ENCODE measurements at places on chromosomes 4 and X.

DNA sequence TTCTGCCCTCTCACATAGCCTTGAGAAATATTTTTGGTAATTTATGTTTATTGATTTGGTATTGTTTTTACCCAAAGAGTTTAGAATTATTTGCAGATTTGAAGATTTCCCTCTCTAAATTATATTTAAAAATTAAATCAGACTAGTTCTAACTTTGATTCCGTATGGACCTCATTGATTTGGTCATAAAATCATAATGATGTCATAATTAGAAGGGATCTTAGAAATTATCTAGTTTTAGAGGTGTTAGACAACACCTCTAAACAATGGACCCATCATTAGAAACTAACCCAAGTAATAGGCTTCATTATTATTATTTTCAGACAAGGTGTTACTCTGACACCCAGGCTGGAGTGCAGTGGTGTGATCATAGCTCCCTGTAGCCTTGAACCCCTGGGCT lies 24.1 kb downstream of the DLG3 start:
- no peak for DNase-seq

DNA sequence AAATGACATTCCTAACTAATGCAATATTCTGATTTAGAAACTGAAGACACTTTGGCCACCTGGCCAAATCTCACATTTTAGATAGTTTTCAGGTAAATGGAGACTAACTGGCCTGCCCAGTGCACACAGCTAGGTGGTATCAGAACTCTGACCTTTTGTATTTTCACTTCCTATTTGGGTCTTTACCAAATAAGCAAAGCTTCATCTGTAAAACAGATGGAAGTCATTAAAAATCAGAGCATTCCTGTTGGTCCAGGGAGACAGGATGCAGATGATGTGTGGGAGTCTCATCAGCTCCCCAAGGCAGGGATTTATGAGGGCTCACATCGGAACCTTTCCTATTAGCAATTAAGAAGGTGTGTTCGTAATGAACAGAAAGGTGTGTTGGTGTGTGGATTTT lies 57.7 kb downstream of the ARHGAP10 start:
- no peak for DNase-seq

DNA sequence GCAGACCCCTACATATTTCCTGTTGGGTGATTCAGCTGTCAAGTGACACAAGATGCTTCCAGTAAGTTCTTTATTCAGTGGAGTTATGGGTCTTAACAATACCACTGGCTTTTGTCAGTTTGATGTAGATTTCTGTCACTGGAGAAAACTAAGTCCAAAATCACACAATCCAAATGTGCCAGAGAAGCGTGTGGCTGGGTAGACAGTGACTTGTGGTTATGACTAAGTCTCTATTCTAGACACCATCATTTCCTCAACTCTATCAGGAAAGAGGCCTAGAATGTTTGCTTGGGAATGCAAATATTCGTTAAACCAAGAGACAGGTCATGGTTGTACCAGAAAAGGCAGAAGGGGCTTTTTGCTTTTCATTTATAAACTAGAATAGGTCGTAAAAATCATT lies 54.4 kb upstream of the HS3ST1 start:
- no peak for DNase-seq

DNA sequence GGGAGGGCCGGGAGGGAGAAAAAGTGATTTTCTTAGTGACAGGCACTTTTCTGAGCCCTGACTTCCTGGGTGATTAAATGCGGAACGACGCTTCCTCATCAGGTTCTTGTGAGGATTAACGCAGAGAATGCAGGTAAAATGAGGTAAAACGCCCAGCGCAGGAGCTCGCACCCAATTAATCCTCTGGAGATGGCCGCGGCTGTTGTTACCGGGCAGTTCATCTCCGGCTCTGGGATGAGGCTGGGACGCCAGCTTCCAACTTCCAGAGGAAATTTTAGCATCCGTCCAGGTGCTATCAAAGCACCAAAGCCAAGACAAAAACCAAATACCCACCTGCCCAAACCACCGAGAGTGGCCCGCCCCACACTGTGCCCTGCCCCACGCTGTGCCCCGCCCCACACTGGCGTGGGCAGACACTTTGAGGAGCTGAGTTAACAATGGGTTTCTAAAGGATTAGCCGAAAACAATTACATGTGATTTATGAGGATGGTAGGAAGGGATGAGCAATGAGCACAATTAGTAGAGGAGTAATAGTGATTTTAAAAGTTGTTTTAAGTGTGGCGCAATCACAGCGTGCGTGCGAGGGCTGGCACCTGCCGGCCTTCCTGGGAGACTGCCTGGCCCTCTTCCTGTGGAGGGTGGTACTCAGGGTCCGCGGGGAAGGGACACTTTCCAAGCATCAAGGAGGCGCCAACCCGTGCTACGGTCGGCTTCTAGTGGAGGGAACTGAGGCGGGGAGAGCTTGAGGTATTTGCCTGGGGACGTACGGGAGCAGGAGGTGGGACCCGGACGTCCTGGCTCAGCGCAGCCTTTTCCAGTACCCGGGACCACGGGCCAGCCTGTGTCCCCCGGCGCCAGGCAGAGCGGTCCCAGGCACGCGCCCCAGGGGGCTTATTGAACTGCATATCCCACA lies 41.6 kb upstream of the ADRA2C start:
- DNase-seq, result no peak

- no peak for DNase-seq
Measured at GRCh38 chr4:169620880-169621248, 486 bp downstream of the CLCN3 start.

GRCh38 chr4:81494031-81494431 lies 22.3 kb upstream of the RASGEF1B start:
- no peak for DNase-seq

GRCh38 chr4:182968917-182969650 lies 51.9 kb upstream of the DCTD start:
- DNase-seq, result no peak

GRCh38 chr4:8516061-8516573 lies 64.1 kb upstream of the GPR78 start:
- no peak for DNase-seq

DNA sequence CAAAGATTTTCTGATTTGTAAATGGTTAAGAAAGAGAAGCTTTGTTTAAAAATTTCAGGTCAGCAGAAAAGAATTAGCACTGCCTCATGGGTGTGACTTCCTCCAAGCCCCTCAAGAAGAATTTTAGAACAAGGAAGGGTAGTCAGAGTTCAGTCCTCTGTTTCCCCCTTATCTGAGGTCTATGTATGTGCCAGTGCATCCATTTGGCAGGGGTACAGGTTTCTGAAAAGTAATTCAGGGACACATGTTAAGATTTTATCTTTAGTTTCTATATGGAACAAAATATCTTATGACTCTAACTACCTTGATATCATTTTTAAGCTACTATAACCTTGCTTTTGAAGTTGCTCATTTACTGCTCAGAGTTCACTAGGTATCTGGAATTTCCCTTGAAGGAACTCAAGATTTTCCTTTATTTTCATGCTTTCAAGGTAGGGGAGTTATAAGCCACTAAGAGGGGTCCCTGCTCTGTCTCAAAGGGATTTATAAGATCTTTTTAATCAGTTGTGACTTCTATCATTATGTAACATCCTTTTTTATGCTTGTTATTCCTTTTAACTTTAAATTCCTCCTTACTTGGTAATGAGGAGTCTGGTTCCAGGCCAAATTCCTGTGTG lies 24.4 kb upstream of the PLK4 start:
- DNase-seq, result no peak

GRCh38 chr4:37873386-37873785 lies 17.5 kb upstream of the TBC1D1 start:
- no peak for DNase-seq

DNA sequence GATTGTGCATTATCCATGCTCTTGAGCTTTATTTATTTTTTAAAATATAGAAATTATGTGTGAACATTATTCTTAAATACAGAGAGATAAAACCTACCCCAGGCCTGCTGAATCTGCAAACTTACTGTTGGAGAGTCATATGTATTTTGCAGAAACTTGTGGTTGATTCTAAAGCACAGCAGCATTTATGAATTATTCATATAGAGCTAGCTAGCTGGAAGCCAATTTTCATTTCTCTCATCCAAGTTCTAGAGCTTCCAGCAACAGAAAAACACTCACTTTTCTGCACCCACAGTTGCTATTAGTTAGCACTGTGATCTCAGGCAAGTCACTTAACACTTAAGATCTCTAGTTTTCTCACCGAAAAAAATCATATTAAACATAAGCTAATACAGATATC lies 479.5 kb upstream of the FAM47C start:
- DNase-seq, result no peak

DNA sequence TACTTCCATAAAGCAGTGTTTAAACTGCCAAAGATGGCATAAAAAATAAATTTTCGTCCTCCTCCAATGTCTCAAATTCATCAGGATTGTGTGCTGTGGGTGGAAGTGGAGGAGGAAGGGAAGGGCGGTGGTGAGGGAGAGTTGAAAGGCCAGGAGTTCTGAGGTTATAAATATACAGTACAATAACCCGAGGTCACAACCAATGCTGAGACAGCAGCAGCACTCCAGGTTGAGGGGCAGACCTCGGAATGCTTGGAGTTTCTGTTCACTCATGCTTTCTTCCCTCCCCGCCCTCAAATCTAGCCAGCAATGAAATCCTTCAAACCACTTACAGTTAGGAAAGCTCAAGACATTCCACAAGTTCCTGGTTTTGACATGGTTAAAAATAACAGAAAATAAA lies 134.0 kb upstream of the SMAD1 start:
- DNase-seq, result no peak

- no peak for DNase-seq
Measured at GRCh38 chr4:31539284-31540069, 819.3 kb downstream of the PCDH7 start.

GRCh38 chrX:48794911-48795515 lies 6.9 kb upstream of the HDAC6 start:
- DNase-seq, result no peak

GRCh38 chr4:7862561-7863192 lies 77.0 kb downstream of the AFAP1 start:
- DNase-seq, result no peak

DNA sequence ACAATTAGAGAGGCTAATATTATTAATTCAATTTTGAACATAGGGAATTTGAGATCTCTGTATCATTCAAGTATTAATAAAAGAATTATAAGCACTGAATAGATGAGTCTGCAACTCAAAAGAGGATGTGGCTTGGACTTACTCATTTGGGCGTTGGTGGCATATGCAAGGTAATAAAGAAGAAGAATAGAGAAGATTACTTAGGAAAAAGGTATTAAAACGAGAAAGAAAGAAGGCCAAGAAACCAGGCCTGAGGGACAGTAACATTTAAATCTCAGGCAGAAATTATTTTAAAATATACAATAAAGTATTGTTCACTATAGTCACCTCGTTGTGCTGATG lies 383.0 kb upstream of the INTU start:
- no peak for DNase-seq

- no peak for DNase-seq
Measured at GRCh38 chr4:64330143-64330542, 79.1 kb downstream of the TECRL start.

DNA sequence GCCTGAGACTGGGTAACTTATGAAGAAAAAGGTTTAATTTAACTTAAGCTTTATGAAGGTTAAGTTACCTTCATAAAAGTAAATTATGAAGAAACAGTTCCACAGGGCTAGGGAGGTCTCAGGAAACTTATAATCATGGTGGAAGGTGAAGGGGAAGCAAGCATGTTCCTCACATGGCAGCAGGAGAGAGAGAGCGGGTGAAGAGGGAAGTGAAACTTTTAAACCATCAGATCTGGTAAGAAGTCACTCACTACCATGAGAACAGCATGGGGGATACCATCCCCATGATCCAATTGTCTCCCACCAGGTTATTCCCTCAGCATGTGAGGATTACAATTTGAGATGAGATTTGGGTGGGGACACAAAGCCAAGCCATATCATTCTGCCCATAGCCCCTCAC lies 944.7 kb upstream of the NDST4 start:
- DNase-seq, result no peak

DNA sequence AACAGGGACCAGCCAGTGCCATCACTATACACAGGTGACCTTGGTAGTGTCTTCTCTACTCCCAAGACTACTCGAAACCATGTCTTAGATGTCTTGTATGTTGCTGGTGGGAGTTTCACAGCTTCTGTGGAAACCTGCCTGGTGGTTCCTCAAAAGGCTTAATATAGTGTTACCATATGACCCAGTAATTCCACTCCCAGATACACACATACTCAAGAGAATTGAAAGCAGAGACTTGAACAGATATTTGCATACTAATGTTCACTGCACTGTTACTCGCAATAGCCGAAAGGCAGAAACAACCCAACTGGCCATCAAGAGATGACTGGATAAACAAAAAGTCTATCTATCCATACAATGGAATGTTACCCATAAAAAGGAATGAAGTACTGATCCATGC lies 3.1 kb downstream of the TFDP3 start:
- DNase-seq, result no peak

DNA sequence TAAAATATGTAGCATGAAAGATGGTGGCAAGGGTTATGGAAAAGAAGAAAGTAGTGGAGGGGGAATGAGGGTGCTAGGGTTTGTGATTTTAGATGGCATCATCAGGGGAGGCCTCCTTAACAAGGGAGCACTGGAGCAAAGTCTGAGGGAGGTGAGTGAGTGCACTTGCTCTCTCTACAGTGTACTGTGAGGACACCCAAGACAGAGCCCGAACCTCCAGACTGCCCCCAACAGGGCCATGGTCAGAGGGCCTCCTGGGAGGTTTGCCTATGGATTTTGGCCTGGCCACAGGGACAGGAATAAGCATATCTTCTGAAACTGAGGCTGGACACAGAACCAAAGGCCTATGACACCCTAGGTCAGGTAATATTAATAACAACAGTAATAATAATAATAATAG lies 21.4 kb upstream of the PJA1 start:
- no peak for DNase-seq

DNA sequence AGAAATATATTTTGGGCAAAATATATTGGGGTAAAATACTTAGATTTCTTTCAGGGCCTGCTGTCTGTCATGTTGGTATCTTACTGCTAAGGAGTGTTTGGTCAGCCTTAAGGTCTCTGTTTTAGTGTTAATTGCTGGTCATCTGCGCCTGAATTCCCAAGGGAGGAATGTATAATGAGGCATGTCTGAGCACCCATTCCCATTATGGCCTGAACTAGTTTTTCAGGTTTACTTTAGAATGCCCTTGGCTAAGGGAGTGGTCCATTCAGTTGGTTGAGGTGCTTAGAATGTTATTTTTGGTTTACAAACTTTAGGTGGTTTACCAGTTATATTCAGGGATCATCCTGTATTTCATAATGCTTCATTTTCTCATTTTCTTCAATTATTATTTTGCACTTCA lies 125.9 kb downstream of the CFAP299 start:
- no peak for DNase-seq

GRCh38 chrX:56795309-56795868 lies 66.3 kb downstream of the NBDY start:
- no peak for DNase-seq

- DNase-seq, result no peak
Measured at GRCh38 chr4:80005863-80006262, 67.2 kb downstream of the ANTXR2 start.

Data from stimulated activated naive B cell treated with anti-CD40 and anti-IgM and Interleukin-4, amounts not matched to agents 10 μg/mL and 1 μg/mL and 100 μg/mL, for 72 hours (primary cell).